SHP77 (cell line): ENCODE measurements at places on chromosomes 7 and 10.

- DNase-seq = no peak
These were observed 927 bp upstream of the DEPP1 start for GRCh38 chr10:44979281-44980191.

- no peak for DNase-seq
These were observed 866 bp upstream of the ANKRD30A start for GRCh38 chr10:37124532-37124931.

DNA sequence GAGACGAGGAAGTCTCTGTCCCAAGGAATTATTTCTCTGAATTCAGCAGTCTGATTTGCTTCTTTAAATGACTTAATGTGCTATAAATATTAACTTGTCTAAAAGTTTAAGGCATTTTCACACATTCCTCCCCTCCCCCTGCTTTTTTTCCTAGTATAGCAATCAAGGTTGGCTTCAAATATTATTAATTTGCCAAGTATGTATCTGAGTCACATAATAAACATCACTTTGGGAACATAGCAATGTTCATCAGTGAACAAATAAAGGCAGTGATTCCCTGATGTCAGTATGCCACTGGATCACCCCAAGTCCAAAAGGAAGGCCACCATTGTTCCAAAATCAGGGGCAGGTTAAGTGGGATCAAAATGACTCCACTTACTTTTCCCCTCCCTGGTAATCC lies 40.5 kb downstream of the PDE6C start:
- no peak for DNase-seq

DNA sequence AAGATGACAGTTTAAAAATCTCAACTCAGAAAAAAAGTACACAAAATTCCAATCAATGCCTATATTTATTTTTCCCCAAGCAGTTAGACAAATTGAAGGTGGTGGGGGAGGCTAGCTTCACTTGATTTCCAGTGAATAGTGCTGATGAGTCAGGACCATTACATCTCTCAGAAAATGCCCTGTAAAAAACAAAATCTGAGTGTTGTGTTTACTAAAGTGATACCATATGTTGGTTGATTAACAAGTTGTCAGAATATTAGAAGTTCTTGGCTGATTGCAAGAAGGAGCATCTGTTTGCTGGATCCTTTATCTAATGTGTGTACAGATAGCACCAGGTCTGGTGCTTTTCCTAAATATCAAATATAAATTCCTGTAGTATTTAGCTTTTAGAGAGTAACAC lies 31.3 kb upstream of the KIAA1217 start:
- no peak for DNase-seq

- no peak for DNase-seq
These were observed 260.6 kb upstream of the MAGI2 start for GRCh38 chr7:79714081-79714480.

GRCh38 chr7:118005026-118005425 lies 131.8 kb upstream of the CTTNBP2 start:
- DNase-seq = no peak

DNA sequence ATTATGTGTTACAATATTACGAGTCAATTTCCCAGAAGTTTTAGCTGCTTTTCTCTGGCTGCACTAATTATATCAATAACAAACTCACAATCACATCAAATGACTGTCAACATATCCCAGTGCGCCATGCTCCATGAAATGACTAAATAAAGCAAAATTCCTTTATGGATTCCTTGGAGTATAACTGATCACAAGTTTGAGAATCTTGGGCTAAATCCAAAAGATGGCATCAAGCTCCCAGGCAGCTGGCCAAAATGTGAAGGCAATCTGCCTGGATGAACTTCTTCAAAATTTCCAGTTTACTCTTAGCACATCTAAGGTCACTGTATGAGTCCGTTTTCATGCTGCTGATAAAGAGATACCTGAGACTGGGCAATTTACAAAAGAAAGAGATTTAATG lies 210.8 kb downstream of the CCSER2 start:
- no peak for DNase-seq

GRCh38 chr10:927131-927530 lies 4.4 kb downstream of the LARP4B start:
- DNase-seq = no peak

DNA sequence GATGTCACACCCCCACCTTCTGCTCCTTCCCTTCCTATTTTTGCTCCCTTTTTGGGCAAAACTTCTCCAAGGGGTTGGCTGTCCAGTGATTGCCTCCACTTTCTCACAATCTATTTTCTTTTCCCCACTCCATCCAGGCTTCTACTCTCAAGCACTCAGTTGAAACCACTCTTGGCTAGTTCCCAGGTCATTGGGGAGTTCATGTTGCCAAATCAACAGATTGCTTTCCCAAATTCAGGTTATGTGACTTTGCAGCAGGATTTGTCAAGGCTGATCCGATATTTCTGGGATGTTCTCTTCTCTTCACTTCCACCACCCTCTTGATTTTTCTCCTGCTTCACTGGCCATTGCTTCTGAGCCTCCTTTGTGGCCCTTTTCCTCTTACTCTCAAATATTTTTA lies 258.7 kb upstream of the SLC26A5 start:
- DNase-seq = no peak

DNA sequence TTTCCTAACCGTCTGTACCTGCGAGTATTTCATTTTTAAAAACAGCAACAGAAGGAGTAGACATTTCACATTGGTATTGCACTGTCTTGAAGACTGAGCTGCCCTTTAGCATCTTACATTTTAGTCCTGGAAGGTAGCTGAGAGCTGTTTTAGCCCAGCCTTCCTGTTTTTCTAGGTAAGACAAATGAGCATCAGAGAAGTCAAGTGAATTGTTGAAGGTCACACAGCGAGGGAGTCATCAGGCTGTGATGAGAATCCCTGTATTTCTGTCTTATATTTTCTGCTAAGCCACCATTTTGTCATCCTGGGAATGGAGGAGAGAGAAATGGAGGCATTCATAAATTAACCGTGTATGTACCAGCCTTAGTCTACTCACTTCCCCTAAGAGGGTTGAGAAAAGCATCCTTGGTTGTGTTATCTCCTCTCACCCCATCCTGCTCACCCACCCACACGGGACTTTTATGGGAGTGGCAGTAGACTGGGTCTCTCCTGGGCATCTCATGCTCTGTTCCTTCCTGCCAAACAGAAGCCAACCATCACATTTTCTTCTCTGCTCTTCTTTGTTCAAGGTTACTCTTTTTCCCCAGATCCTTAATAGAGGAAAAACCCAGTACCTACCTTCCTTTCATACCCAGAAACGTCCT lies 8.5 kb downstream of the RBM20 start:
- no peak for DNase-seq

- no peak for DNase-seq
These were observed 30.4 kb downstream of the ZNF783 start for GRCh38 chr7:149292462-149292823.

DNA sequence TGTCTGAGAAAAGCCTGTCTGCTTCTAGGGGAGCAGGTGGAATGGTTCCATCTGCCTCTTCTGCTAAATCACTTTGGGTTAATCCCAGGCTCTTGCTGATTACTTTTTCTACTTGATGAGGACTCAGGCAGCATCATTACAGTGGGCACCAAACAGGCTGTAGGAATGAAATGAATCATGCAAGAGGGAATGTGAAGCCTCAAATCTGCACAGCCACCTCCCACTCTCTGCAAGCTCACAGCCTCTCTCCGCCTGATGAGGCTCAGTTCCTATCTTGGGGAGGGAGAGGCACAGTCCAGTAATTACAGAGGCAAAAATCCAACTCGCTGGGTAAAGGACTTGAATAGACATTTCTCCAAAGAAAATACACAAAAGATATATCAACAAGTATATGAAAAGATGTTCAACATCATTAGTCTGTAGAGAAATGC lies 34.0 kb downstream of the HSPA12A start:
- DNase-seq = no peak

DNA sequence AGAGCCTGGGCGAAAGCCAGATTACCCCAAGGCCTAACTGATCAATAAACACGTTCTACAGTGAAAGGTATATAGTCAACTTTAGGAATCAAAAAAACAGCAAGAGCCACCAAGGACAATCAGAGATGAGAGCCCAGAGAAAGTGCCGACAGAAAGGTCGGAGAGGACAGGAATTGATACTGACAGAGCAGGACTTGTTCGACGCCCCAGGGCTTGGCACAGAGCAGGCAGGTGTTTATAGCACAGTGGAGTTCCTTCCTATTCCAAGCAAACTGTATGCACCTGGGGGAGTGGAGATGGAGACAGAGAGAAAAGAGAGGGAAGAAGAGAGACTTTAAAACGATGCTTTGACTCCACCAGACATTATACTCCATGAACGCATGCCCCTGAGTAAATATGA lies 39.5 kb downstream of the PPP1R3C start:
- DNase-seq = no peak

DNA sequence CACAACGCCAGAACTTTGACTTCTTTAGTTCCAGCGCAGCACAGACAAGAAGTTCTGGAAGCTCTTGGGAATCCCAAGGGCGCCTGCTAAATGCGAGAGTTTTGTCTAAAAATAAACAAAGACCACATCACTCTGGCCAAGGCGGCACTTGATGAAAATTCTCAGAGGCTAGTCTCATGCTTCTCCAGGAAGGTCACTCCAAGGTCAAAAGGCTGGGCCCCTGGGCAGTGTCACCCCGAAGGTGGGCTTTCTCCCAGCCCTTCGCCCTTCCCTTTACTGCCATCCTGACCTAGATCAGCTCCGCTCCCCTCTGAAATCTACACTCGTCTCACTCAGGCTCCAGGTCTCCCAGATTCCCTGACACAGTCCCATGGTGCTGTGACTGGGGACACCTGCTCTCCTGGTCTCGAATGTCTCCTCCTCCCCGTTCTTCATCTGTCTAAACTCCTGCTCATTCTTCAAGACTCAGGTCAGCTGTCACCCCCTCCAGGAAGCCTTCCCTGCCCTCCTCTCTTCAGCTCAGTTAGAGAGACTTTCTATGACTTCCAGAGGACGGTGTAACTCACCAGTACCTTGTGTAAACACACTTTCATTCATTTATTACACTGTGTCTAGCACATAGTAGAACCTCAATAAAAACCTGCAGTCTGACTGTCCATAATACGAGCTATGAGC lies 10.5 kb downstream of the FAM53B start:
- DNase-seq = no peak

DNA sequence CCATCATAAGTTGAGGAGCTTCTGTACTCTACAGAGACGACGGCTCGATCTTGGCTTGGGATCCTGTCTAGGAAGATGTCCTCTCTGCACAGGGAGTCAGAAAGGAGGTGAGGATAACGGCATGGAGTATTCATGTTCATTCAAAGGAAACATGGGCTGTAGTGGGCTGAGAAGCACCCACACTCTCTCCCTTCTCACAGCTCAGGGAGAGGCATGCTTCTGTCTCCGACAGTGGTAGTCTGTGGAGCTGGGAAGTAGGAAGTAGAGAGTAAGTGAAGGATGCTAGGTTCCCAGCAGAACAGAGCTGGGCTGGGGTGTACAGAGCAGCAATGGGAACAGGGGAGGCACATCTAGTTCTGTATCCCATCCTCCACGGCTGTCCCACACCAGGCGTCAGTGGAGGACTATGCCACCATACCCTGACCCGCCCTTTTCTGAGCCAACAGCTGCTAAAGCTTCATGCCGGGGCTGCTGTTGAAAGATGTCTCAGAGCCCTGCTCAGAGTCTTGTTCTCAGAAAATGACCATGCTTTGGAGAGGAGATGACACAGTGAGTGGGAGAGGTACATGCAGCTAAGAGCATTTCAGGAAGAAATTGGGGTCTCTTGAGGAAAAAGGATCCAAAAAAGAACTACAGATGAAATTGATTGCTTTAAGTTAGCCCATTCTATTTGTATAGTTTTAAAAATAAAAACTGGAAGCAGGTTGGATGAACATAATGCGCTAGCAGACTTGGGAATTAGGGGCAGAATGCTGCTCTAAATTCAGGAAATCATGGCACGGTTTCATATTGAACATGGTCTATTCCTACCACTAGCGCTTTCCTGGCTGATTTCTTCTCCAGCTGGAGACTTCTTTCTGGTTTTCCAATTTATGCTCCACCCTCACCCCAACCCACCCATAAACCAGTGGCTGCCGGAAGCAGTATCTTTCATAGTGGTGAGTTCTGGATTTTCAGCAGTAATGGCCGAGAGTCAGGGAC lies 138.6 kb downstream of the CHN2 start:
- DNase-seq = peak; percentile 43

DNA sequence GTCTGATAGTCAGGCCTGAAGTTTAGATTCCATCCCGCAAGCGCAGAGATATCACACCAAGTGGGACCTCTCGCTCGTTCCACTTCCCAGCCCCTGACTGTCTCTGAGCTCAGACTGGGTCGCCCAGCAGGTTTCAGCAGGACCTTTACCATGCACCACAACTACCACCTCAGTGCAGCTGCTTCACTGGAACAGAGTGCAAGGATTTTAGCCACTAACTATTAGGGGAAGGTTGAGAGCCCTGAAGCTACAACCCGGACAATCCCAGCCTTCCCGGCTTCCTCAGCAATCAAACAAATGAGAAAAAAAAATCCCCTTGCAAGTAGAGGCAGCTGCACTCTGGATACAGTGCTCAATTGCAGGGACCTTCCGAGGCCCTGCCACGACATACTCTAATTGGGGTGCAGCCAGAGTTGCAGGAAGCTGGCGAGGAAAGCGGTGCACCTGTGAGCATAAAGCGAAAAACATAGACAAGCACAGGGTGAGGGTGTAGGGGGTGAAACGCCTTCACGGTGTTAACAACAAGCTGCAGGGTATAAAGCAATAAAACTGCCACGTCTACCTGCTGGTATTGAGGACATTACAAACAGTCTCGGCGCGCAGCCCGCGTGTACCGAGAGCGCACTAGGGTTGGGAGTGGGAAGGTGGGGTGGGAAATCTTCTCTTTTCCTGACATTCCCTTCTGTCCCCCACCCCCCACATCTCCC lies 2.6 kb upstream of the DLX6 start:
- no peak for DNase-seq

GRCh38 chr7:157270060-157270444 lies 66.8 kb upstream of the DNAJB6 start:
- DNase-seq = no peak

DNA sequence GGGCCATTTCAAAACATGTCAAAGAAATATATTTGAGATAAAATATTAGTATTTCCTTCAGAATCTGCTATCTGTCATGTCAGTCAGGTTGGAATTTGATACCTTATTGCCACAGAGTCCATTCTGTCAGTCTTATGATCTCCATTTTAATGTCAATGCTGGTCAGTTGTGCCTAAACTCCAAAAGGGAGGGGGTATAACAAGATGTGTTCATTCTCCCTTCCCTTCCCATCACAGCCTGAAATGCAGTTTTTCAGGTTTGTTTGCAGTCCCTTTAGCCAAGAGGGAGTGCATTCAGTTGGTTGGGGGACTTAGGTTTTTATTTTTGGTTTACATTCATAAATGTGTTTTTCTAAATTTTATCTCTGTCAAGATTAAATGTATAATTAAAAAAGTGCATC lies 59.8 kb upstream of the INHBA start:
- no peak for DNase-seq

DNA sequence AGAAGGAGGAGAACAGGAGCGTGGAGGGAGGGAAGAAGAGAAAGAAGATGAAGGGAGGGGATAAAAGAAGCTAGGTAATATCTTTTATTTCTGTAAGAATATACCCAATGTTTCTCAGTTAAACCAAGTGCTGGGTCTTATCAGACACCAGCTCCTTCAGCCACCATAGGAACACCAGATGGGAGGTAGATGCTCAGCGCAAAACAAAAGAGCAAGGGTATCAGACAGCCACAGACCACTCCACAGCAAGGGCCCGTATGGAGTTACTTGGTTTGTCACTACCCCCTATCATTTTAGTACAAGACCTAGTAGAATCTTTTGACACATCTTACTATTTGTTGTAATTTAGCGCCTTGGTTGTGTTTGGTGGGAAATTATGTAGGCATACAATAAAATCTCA lies 65.9 kb upstream of the FAM133B start:
- no peak for DNase-seq
